ENCODE measurements at places on chromosomes 2 and 18. TPM values are rescaled to one million over a fixed set of nuclear protein-coding genes. Genes with fewer than 3 reads are reported as not detected.

Gene DTNA
- 3.7 TPM for total RNA-seq

Gene ACTG2
- total RNA-seq, result 173 TPM

Gene FAM117B
- 6.0 TPM for total RNA-seq

DNA sequence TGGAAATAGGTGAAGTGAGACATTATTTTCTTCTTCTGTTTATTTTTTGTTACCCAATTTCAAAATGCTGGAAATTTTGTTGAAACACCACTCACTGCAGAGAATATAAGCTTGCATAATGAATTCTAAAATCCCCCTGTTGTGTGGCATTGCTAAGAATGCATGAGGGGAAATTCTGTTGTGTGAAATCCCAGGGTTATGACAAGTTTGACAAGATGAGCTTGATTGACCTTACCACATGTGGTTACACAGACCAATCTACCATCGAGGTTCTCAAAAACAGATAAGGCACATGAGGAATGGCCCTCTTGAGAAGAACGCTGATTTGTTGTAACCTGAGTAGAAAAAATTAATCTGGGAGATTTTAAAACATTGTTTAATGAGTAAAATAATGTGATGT is 261.6 kb upstream of the MMADHC start:
- no peaks in the 10 kb centered on the region for H3K27me3 ChIP-seq
- H3K4me3 ChIP-seq, result no peak overlapping the region
- no peak overlapping the region for H3K27ac ChIP-seq

DNA sequence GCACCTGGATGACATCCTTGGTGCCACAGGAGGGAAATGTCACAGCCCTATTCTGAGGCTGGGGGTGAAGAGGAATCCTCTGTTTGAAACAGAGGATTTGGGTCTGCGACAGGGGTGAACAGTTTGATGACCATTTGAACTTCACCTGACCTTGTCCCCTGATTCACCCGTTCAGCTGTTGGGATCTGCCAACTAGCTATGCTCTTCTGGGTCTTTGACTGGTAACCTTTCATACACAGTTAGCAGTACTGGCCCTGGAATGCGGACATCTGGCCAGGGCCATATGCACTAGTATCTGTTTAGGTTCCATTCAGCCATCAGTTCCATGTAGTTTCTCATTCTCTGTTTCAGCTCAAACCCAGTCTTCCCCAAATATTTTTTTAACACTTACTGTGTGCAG is 72.6 kb upstream of the MCFD2 start:
- no peaks in the 10 kb centered on the region for H3K27me3 ChIP-seq
- H3K36me3 ChIP-seq, result peaks cover 8% of the 10 kb centered on the region
- peaks cover 47% of the 10 kb centered on the region for H3K4me1 ChIP-seq
- H3K4me3 ChIP-seq, result no peak overlapping the region
- DNase-seq, result no peak

Gene ANKRD30B
- total RNA-seq, result not detected

Gene RPRM
- not detected for total RNA-seq

Gene NCOA1
- total RNA-seq, result 20.2 TPM

DNA sequence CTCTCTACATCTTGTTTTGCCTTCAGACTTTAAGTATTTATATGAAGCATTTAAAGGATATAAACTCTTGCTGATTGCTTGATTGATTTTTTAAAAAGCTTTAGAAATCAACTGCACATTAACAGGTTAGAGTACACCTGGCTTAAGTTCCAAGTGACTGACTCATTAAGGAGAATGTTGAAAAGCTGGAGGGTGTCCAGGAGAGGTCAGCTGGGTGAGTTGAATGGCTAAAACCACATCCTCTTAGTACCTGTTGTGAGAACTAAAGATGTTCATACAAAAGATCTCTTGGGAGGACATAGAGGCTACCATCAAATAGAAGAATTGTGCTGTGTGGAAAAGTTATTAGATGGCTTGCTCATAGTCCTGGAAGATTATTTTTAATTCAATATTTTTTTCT is 206.8 kb downstream of the TXNL1 start:
- peaks cover 3% of the 10 kb centered on the region for H3K4me1 ChIP-seq
- no peak overlapping the region for H3K4me3 ChIP-seq
- peaks cover 7% of the 10 kb centered on the region for H3K36me3 ChIP-seq

GRCh38 chr2:1687254-1687653 is 57.1 kb downstream of the PXDN start:
- peak overlapping the region; percentile 90 for H3K27ac ChIP-seq
- peaks cover 35% of the 10 kb centered on the region for H3K36me3 ChIP-seq
- no peaks in the 10 kb centered on the region for H3K27me3 ChIP-seq
- peaks cover 29% of the 10 kb centered on the region for H3K4me1 ChIP-seq
- H3K4me3 ChIP-seq, result no peak overlapping the region

DNA sequence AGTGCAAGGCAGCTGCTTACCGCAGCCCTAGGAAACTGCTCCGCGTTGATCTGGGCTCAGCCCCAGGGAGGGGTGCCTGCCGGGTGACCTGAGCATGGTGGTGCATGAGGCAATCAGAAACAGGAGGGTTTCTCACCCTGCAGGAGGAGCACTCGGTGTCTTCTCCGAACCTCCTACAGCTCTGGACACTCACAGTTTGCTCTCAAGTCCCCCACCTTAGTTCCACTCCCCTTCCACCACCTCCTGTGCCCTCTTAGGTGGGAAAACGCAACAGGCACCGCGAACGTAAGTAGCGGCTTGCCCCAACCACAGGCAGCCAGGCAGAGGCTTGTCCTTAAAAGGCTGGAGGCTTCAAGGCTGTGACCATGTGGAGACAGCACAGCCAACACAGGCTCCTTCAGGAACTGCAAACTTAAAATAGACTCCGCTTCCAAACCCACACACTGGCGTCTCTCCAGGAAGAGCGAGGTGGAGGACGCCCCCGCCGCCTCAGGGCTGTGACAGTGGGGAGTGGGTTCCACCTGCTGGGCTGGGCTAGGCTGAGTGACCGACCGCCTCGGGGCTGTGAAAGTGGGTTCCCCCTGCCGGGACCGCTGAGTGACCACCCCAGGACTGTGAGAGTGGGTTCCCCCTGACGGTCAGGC is 71.6 kb downstream of the NDUFA10 start:
- no peak overlapping the region for H3K4me3 ChIP-seq
- peak; percentile 69 for DNase-seq
- peaks cover 5% of the 10 kb centered on the region for H3K36me3 ChIP-seq
- H3K27me3 ChIP-seq, result no peaks in the 10 kb centered on the region
- H3K27ac ChIP-seq, result peak overlapping the region; percentile 59

Gene TIA1
- 121 TPM for total RNA-seq

DNA sequence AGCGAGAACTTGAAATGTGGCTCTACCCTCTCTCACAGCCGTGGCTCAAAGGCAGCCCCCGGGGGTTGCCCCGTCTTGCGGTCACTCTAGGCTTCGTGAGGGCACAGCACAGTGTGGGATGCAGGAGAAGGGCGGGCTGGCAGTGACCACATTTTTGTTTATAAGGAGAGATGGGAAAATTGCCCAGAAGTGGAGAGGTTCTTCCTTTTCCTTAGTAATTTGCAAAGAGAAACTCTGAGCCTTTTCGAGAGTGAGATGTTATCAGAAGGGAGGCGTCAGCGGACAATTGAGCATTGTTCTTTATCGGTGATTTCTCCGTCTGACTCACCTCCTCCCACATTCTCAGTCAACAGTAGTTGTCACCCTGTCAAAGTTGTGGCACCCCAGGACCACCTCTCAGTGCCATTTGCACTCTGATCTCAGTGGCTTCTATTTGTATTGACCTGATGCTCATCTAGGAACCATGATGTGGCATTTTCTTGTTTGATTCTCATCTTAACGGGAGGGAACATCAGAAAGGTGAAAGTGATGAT is 89.6 kb downstream of the ACAA2 start:
- no peak for DNase-seq
- H3K36me3 ChIP-seq, result no peaks in the 10 kb centered on the region
- H3K27me3 ChIP-seq, result no peaks in the 10 kb centered on the region
- H3K27ac ChIP-seq, result no peak overlapping the region
- H3K4me1 ChIP-seq, result peaks cover 22% of the 10 kb centered on the region
- H3K4me3 ChIP-seq, result no peak overlapping the region

DNA sequence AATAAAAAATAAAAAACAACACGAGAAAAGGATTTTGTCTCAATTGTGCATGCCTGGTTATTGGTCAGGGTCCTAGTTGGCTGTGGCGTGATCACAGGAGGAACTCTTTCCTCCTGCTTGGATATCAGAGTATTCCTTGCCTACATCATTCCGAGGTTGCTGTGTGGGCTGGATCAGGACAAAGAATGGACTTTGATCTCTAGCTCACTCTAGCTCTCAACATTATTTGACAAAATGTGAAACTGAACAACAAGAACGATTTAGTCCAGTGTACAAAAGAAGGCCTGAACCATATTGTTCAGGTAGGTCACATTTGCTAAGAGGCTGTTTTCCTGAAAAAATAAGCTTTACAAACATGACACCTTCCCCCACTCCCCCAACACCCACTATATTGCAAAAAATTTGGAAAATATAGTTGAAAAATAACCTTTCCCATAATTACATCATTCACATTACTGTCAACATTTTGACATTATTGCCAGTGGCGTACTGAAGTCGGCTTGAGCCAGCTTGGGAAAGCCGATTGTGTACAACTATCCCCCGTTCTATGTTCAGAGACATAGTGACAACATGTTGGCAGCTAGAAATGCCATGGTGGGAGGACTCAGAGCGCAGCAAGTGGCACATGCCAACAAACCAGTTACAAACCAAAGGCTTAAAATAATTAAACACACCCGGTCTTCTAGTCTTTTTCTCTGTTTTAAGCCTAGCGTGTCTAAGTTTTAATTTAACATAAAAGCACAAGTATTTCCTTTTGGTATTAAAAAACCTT is 179.0 kb downstream of the LPIN1 start:
- H3K27me3 ChIP-seq, result peaks cover 25% of the 10 kb centered on the region
- no peak overlapping the region for H3K27ac ChIP-seq
- no peak for DNase-seq
- H3K4me3 ChIP-seq, result no peak overlapping the region

DNA sequence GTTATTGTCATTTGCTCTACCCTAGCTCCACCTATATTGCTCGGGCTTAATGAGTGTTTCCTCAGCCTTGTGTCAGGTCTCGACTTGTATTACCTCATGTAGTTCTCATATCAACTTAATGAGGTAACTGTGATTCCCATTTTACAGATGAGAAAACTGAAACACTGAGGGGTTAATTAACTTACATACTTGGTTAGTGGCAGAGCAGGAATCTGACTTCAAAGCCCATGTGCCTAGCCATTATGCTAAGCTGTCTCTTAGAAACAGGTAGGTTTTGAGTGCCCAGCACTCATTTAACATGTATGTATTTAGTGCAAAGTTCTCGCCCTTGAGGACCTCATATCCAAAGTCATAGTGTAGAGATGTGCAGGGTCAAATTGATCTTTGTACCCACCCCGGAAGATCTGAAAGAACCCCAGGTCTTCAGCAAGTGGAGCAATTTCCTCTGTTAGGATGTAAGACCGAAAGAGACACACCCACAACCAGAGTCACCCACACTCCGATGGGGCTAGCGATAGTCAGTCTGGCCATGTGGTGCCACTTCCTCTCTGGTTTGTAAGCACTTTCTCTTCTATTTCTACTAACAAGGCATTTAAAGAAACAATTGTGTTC is 121.0 kb upstream of the SLC39A10 start:
- H3K27me3 ChIP-seq, result no peaks in the 10 kb centered on the region
- no peaks in the 10 kb centered on the region for H3K36me3 ChIP-seq
- DNase-seq, result no peak
- H3K4me1 ChIP-seq, result peaks cover 56% of the 10 kb centered on the region
- no peak overlapping the region for H3K27ac ChIP-seq
- no peak overlapping the region for H3K4me3 ChIP-seq

Gene TXNDC2
- total RNA-seq, result 0.28 TPM

DNA sequence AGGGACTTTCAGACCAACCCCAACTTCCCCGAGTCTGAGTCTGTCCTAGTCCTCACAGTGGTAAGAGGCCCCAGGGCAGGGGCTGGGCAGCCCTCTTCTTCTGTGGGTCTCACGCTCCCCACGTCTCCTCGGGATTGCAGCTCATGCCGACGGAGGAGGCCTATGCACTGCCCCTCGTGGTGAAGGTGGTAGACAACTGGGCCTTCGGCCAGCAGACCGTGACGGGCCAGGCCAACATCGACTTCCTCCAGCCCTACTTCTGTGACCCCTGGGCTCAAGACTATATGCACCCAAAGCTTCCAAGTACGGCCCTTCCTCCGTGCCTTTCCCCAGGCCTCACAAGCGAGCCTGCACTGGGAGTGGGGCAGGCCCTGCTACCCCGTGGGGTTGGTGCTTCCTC is 44.3 kb downstream of the LMAN2L start:
- no peaks in the 10 kb centered on the region for H3K4me1 ChIP-seq
- DNase-seq, result no peak
- H3K4me3 ChIP-seq, result no peak overlapping the region

GRCh38 chr2:117378653-117379052 is 435.8 kb upstream of the DDX18 start:
- H3K27ac ChIP-seq, result no peak overlapping the region
- DNase-seq, result no peak
- H3K27me3 ChIP-seq, result peaks cover 2% of the 10 kb centered on the region
- no peaks in the 10 kb centered on the region for H3K4me1 ChIP-seq
- no peak overlapping the region for H3K4me3 ChIP-seq
- H3K36me3 ChIP-seq, result no peaks in the 10 kb centered on the region

GRCh38 chr2:135818937-135819610 is 17.9 kb downstream of the LCT start:
- no peak overlapping the region for H3K4me3 ChIP-seq
- H3K27ac ChIP-seq, result no peak overlapping the region
- H3K4me1 ChIP-seq, result peaks cover 9% of the 10 kb centered on the region
- peaks cover 3% of the 10 kb centered on the region for H3K36me3 ChIP-seq
- DNase-seq, result no peak
- H3K27me3 ChIP-seq, result no peaks in the 10 kb centered on the region

DNA sequence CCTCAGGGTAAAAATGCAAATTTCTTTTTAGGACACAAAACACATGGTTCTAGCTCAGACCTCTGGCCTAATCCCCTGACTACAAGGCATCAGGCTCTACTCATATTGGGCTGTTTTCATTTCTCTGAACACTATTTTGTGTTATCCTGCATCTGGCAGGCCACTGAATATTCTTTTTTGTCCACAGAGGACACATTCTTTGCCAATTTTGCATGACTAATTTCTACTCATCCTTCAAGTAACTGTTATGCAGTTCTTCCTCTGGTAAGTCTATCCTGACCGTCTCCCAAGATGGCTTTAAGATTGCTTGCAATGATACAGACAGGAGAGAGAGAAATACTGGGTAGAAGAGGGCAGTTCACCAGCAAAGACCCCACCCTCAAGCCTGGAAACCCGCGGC is 107.6 kb upstream of the RGPD4 start:
- H3K36me3 ChIP-seq, result peaks cover 2% of the 10 kb centered on the region
- H3K27ac ChIP-seq, result no peak overlapping the region
- no peak for DNase-seq
- no peaks in the 10 kb centered on the region for H3K4me1 ChIP-seq
- H3K4me3 ChIP-seq, result no peak overlapping the region

DNA sequence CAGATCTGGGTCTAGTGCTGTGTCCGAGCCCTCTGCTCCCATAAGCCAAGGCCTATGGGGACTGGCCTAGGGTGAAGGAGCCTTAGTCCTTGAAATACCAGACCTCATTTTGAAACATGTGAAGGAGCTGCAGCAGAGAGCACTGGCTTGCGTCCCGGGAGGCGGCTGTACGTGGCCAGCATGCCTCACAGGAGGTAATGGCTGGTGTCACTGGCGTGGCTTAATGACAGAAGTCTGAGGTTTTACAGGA is 72.7 kb upstream of the OTOS start:
- DNase-seq, result no peak
- H3K27me3 ChIP-seq, result no peaks in the 10 kb centered on the region
- no peaks in the 10 kb centered on the region for H3K36me3 ChIP-seq
- H3K4me1 ChIP-seq, result no peaks in the 10 kb centered on the region

Gene SCG2
- 82.1 TPM for total RNA-seq

Gene NT5C1B
- not detected for total RNA-seq

Measured in chondrocyte (in vitro differentiated cells).